Eye (tissue), 1 donor: ENCODE measurements at places on chromosomes 3 and 15.

- no peak for DNase-seq
These were observed 37.6 kb downstream of the ANO10 start for GRCh38 chr3:43584043-43584826.

- no peak for DNase-seq
These were observed 1029.2 kb downstream of the EPHA3 start for GRCh38 chr3:90136456-90137191.

DNA sequence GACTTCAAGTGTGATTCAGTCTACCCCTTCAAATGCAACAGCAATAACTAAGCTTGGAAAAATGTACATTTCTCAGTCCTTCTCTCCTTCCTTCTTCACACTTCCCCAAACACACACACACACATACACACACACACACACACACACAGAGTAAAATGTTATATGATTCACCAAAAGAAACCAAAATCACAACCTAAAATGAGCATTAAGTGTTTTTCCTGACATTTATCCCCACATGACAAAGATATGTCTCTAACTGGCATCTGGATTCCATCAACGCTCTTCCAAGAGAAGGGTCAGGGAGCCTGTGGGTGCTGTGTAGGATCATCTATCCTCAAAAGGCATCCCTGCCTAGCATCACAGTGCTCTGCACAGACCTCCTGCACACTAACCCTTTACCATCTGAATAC is 21.0 kb downstream of the PDZRN3 start:
- peak; percentile 30 for DNase-seq

GRCh38 chr15:31062911-31063310 is 38.6 kb downstream of the TRPM1 start:
- no peak for DNase-seq

DNA sequence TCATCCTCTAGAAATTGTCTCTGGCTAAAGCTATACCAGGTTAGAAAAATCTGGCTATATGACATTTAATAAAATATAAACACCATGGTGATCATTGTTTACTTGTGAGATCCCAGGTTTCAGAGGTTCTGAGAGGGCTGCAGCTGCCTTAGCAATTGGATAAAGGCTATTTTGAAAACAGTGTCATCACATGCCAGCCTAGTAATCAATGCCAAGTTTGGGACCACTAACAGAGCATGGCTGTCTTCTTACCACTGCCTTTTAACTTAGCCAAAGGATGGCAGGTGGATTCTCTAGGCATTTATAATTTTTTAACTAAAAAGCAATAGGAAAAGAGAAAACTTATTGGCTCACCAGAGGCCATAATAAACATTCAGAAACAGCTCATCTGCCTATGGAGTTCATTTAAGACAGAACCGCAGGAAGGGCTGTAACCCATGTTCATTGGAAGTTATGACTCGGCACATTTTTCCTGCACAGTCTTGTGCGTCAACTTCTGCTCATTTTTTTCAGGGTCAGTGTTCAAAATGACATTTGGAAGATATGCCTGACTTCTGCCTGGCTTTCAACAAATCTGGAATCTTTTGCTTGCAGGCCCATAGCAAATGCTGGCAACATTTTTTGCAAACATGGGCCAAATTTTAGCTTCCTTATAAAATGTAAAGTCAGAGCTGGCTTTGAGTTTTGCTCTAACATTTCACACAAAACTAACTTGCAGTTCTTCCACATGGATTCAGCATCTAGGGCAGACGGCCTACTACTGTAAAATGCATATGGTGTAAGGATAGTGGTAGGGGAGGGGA is 476.0 kb upstream of the TBL1XR1 start:
- peak; percentile 35 for DNase-seq

GRCh38 chr15:98727115-98728040 is 79.0 kb downstream of the IGF1R start:
- peak; percentile 78 for DNase-seq
